ENCODE measurements at places on chromosomes 16 and 17.

DNA sequence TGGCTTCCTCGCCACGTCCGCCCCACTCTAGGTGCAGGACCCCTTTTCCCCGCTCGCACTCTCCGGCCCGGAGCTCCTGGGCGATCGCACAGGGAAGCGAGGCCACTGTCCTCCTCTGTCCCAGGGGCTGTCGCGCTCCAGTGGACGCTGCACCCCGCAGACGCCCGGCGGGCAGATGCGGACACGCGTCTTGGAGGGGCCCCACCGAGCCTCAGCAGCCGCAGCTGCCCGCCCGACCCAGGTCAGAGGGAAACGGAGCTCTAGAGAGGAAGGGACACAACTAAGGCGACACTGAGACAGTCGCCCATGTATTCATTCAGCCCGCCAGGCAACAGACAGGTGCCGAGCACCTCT lies 726 bp upstream of the SLC13A5 start:
- no peak for DNase-seq

DNA sequence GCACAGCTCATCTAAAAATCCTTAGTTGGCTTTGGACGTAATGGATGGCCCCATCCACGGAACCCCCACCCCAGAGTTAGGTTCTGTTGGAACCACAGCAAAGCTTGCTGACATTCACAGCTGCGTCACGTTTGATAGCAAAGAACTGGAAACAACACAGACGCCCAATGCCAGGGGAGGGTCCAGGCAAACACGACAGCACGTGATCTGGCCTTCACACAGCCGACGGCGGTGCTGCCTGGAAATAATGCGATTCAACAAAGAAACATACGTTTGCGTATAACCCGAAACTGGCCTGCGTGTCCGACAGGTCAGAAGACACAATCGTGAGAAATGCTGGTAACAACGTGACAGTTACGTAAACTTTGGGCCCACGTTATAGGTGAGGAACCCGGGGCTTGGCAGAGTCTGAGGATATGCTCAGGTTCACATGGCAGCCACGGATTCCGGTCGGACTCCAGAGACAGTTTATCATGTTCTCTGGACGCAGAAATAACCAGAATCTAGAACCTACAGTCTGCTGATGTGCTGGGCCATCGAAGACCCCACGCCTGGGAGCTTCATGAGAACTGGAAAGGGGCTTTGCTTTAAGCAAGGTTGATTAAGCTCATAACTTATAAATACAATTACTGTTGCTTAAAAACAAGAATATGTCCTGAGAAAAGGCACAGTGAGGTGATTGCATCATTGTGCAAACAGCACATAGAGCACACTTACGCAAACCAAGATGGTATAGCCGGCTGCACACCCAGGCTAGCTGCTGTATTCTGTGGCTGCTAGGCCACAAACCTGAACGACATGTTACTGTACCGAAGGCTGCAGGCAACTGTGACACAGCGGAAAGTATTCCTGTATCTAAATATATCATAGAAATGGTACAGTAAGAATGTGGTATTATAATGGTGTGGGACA lies 70.4 kb downstream of the RPH3AL start:
- DNase-seq = no peak

DNA sequence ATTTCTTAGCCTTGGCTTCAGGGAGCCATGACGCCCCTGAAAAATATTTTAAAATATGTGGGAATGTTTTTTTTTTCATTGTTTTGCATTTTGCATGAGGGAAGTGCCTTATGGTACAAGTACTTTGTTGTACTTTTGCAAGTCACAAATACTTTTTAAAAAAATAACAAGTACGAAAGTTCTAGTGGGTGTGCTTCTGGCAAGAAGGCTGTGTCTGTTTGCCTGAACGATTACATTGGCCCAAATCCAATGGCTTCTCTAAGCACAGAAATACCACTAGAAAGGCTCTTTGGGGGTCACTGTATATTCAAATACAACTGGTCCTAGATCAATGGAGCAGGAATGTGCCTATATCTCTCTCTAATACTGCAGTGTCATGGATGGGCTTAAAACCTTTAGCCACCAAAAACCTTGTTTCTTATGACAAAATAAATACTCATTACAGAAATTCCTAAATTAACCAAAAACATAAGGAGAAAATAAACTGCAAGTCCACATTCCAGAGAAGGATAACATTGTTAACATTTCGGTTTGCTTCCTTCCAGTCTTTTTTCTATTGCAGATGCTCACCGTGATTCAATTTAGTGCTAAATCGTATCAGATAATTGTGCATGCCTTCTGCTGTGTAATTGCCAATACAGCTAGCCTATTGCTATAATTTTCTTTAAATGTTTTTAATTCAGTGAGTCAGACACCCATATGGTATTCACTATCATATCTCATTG lies 97.4 kb downstream of the VAT1L start:
- DNase-seq = no peak

DNA sequence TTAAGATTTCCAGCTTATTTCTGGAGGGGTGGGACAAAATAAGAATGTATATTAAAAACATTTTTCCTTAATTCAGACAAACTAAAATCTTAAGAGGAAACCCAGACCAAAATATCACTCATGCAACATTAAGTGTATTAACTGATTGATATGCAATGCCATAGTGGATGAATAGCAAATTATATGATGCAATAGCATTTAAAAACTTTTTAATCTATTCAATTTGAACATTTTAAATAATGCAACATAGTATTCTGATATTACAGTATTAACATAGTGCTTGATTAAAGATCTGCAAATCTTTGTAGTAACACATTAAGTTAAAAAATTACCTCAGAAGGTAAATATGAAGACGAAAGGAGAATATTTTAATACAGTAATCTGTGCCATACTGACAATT lies 15.3 kb upstream of the INTS2 start:
- no peak for DNase-seq

DNA sequence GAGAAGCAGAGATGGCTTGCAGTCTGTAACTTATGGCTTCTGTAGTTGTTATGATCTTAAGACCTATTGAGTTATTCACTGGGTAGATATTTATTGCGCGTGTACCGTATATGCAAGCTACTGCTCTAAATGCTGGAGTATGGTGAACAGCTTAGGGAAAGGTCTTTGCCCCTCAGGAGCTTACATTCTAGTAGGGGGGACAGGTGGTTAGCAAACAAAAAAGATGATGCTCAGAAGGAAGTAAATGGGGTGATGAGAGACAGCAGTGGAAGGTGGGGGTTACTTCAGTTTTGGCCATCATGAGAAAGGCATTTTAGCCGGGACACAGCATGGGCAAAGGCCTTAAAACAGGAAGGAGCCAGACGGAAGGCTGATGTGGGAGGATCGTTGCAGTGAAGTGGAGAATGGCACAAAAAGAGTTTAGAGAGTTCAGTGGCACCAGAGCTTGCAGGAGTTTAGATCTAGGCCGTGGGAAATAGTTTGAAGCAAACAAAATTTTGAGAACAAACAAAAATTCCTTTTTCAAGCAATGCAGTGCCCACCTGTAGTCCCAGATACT lies 2.1 kb downstream of the ARMC7 start:
- DNase-seq = no peak

Measured in bronchial epithelial cell (primary cell).